Kasumi-1 (cell line): ENCODE measurements at places on chromosomes 1 and 21.

- DNase-seq, result no peak
Observed at GRCh38 chr1:99456536-99456935, 189.4 kb upstream of the PALMD start.

- peak; percentile 41 for DNase-seq
Observed at GRCh38 chr1:3453203-3453761, 1.2 kb upstream of the ARHGEF16 start.

DNA sequence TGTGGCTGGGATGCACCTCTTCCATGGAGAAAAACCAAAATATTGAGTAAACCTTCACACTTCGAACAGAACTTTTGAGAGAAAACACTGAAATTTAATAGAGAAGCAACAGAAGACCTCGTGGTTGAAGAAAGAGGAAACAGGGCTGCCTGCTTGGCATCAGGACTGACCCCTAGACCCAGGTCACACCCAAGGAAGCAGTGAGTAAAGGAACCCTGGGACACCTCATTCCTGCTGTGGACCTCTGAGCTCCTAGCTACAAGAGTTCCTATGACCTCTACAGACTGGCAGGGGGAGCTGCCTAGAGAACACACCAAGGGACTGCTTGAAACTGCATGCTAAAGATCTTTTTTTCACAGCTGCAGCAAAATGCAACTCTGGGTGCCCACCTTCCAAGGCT lies 67.8 kb downstream of the FASLG start:
- DNase-seq, result no peak

GRCh38 chr1:220527908-220528678 lies at the start of gene MARK1:
Gene MARK1, plus strand, starts transcription at chr1:220528136. Its CDS starts 687 bp downstream, at chr1:220528823.
- DNase-seq, result no peak

DNA sequence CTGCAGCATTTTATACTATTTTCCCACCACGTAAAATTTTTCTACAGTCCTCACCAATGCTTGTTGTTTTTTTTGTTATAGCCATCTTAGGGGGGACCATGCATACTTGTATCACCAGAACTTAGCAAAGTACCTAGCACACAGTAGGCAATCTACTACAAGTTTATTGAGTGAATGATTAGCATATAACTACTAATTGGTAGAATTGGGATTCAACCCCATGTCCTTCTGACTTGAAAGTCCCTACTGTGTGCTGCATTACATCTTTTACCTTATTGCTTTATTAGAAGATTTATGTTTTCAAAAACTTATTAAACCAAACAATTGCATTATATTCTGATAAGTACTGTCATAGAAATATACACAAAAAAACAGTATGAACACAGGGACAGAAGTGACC lies 92.1 kb downstream of the CEP350 start:
- DNase-seq, result no peak

- DNase-seq, result peak; percentile 77
Observed at GRCh38 chr1:207997486-207998268, 86.8 kb upstream of the CD34 start.

DNA sequence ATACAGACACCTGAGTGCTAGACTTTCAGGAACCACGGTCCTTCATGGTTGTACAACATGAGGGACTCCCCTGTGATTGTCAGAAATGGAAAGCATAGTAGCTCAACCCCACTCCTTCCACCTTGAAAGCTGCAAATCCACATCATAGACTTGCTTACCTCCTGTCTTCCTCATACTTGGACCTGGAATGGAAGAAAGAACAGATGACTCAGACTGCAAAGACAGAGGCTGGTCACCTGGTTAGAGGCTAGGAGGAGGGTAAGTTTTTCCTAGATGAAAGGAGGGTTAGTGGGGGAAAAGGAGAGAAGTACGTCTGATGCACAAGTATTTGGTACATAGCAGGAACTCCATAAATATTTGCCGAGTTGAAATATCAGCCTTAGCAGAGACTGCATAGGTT lies 37.2 kb downstream of the LRRC71 start:
- DNase-seq, result no peak
